Activated CD4-positive, alpha-beta T cell treated with anti-CD3 and anti-CD28 coated beads, Interleukin-10, Interleukin-2, amounts not matched to agents 100 ng/mL and 50 ng/mL, durations not matched to agents 16 hours and 8 hours (primary cell): ENCODE measurements at places on chromosomes 16 and 17.

DNA sequence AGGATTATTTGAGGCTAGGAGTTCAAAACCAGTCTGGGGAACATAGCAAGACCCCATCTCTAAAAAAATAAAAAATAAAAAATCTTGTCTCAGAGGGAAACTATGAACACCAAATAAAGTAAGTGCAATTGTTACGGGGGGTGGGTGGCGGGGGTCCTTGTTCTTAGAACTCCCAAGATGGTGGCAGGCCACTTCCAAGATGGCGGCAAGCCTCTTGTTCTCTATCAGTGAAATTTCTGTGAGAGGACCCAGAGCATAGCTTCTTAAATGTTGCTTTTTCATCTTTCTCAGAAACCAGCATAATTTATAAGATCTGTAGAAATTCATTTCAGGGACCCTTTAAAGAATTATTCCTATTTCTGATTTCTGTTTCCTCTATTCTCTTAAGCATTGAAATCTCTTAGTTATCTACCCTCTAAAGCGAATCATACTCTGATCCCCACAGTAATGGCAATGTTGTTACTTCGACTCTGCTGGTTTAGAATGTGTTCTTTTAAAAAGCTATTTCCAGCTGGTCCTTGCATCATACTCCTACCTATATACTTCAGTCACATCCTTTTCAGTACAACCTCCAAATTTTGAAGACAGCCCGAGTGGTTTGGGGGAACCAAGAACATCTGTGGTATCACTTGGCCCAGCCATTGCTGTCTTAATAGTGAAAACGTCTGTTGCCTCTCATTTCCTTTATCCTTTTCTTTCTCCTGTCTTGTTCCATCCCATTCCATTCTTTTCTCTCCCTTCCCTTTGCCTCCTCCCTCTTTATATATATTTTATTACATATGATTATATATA, 16.2 kb downstream of the RSPRY1 start:
- DNase-seq = no peak

DNA sequence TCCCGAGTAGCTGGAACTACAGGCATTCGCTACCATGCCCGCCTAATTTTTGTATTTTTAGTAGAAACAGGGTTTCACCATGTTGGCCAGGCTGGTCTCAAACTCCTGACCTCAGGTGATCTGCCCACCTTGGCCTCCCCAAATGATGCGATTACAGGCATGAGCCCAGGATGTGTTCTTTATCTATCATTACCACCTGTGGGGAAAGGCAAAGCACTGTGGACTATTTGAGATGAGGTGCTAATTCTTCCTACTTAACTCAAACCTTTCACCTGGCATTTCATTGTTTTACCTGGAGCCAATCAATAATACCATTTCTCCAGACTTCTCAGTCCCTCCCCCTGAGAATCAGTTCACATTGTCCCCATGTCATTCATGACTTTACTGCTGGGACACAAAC, 20.4 kb upstream of the PPM1D start:
- no peak for DNase-seq

DNA sequence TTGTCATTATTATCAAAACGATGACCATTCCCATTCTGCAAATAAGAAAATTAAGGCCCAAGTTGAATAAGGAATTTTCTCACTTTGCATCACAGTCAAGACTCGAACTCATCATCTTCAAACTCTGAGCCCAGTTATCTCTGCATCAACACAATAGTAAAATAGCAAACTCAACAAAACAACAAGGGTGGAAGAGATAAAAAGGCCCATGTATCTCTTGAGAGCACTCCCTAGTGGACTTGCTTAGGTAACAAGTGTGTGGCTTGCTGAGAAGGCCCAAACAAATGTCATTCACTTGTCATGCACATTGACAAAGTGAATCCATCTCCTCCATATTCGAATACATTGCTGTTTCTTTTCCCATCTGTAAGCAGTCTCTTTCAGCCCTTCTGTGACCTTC, 412.0 kb upstream of the MAF start:
- DNase-seq = no peak

DNA sequence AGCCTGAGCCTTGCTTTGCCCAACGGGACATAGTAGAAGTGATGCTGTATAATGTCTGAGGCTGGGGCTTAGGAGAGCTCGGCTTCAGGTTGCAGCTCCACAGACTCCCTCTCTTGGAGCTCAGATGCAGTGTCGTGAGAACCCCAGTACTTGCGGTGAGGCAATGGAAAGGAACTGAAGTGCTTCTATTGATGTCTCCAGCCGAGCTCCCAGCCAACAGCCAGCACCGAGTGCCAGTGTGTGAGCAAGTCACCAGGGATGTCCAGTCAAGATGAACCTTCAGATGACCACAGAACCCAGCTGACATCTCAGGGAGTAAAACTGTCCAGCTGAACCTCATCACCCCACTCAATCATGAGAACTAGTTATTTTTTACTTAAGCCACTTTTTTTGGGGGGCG, 268.1 kb downstream of the IRF8 start:
- DNase-seq = no peak

GRCh38 chr16:25107466-25107792, 4.1 kb upstream of the LCMT1 start:
- DNase-seq = no peak

- no peak for DNase-seq
Observed at GRCh38 chr16:3120435-3120834, 8.0 kb downstream of the ZNF205 start.

- DNase-seq = no peak
Observed at GRCh38 chr16:80738521-80738920, 65.9 kb downstream of the CDYL2 start.

GRCh38 chr17:40647624-40648383, at the start of gene SMARCE1:
TSS of gene SMARCE1 (minus strand) at chr17:40647818. CDS start at chr17:40645802, 2,016 bp downstream.
- DNase-seq = peak; percentile 78

DNA sequence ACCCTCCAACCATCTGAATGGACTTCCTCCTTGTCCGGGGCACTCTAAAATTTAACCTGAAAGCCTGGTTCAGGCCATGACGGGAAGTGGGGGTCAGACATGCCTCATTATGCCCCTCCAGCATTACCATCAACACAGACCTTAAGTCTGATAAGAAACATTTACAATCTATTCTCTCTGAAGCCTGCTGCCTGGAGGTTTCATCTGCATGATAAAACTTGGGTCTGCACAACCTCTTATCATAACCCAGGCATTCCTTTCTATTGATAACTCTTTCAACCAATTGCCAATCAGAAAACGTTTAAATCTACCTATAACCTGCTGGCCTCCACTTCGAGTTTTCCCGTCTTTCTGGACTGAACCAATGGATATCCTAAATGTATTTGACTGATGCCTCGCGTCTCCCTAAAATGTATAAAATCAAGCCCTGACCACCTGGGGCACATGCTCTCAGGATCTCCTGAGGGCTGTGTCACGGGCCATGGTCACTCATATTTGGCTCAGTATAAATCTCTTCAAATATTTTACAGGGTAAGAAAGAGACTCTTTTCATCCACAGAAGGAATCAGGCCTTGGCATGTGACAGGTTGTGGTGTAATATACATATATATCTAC, 45.6 kb downstream of the LYRM1 start:
- DNase-seq = no peak
